ENCODE measurements at places on chromosomes 13 and 19. TPM values are rescaled to one million over a fixed set of nuclear protein-coding genes. Genes with fewer than 3 reads are reported as not detected.

LILRB4 gene
- polyA plus RNA-seq = not detected

ZNF571 gene
- polyA plus RNA-seq = 6.6 TPM

ATP8A2 gene
- polyA plus RNA-seq = 2.9 TPM

IGFL2 gene
- not detected for polyA plus RNA-seq

PLK5 gene
- polyA plus RNA-seq = not detected

LIG4 gene
- 5.8 TPM for polyA plus RNA-seq

PSG3 gene
- not detected for polyA plus RNA-seq

MZF1 gene
- polyA plus RNA-seq = 9.1 TPM

LGALS16 gene
- not detected for polyA plus RNA-seq

PRX gene
- 0.49 TPM for polyA plus RNA-seq

NDUFA13 gene
- polyA plus RNA-seq = 329 TPM

Data from naive thymus-derived CD8-positive, alpha-beta T cell (primary cell).